ENCODE measurements at places on chromosomes 5 and 9.

DNA sequence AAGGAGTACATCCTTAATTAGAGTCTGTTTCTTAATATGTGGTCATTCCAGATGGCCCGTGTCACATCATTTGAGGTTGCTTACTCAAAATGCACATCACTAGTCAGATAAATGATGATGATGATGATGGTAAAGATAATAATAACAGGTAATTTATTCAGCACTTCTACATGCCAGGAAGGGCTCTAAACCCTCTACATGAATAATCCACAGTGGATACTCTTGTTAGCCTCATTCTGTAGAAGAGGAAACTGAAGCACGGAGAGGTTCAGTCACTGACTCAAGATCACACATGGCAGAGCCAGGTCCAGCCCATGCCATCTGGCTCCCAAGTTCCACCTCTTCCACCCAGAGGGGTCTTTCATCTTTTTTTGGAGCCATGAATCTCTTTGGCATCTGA is 11.7 kb downstream of the SH3PXD2B start:
- DNase-seq, result no peak

- no peak for DNase-seq
These were observed 40.9 kb downstream of the NACC2 start for GRCh38 chr9:136054146-136054545.

- no peak for DNase-seq
These were observed 276.5 kb downstream of the NTRK2 start for GRCh38 chr9:84945878-84946538.

DNA sequence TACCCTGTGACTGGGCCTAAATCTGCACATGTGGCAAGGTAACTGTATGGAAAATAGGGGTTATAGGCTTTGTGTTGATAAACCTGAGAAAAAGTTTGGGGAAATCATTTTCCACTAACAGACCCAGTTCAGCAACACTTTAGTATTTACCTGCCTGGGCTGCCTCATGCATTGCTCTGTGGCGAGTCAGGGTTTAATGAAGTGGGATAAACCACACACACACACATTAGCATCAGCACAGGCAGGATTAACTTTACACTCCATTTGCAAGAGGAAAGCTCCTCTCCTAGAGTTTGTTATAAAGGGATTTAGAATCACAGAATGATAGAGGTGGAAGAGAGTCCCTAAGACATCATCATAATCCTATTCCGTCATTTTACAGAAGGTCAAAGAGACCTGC is 20.0 kb upstream of the ZCCHC7 start:
- DNase-seq, result no peak

DNA sequence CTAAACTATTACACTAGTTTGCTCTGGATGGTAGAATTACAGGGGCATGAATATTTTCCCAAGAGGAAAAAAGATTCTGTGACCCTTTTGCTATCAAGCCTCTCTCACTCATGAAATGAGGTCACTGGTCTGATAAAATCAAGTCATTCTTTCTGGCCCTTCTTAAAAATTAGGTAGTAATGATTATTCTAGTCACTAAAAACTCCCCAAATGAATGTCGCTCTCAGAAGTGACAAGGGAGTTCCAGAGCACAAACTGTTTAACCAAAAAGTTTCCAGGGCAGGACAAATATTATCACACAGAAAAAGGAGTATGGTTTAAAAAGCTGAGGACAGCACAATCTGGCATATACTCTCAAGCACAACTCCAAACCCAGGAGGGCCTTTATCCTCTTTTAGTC is 12.5 kb downstream of the ERMP1 start:
- DNase-seq, result no peak

GRCh38 chr5:40307920-40308319 is 371.8 kb upstream of the PTGER4 start:
- DNase-seq, result no peak

GRCh38 chr9:18261181-18261580 is 212.8 kb upstream of the ADAMTSL1 start:
- no peak for DNase-seq

GRCh38 chr5:43588842-43589241 is 14.1 kb upstream of the NNT start:
- DNase-seq, result no peak

DNA sequence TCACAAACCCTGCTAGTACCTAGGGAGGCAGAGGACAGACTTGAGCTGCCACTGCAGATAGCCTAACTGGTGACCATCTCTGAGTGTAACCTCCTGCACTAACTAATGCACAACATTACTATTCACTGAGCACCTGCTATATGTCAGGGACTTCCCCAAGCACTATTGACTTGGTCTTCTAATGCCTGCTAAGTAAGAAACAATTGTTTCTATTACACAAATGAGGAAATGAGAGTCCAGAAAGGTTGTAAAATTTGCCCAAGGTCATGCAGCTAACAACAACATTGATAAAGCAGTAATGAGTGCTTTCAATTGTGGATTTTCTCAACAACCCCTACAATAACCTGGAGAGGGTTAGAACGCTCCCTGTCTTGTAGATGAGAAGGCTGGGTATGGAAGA is 183.7 kb downstream of the ZNF462 start:
- no peak for DNase-seq

- DNase-seq, result no peak
These were observed 1.3 kb downstream of the FBXO38 start for GRCh38 chr5:148385094-148385493.

DNA sequence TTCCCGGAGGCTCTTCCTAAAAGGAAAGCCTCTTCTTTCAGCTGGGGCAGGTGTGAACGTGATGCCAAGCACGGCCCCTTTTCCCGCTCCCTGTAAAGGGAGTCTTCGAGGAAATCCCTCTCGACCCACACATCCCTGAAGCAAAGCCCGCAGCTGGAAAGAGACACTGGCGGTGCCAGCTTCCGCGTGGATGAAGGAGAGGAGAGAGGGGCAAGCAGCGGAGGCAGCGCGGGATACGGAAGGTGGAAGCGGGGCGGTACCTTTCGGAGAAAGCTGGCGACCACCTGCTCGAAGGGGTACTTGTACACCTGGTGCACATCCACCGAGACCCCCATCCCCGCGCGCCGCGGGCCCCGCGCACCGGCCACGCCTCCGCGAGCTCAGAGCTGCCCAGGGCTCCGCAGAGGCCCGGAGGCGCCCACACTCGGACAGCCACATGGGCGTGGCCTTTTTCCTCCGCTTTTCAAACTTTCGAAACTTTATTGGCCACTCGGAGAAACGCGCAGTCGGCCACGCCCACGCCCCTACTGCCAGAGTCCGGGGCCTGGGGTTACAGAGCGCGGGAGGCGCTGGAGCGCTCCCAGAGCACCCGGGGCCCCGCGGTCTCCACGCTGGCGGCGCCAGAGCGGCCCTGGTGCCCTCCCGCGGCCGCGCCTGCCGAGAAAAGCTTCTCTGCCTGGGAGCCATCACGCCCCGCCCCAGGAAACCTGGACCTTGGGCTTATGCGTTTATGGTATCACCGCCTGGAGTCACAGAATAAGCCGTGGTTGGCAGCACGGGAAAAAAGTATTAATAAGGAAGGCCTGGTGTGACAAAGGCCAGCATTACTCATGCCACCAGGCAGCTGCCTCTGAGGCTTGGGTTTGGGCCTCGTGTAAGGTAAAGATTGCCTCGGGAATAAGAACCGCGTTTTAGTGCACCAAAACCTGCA is at the start of gene PRELID2:
Gene PRELID2 (minus strand): TSS at position 426 of the 931 bp plus-strand sequence. CDS start 91 bp downstream, at position 335.
- peak; percentile 75 for DNase-seq

DNA sequence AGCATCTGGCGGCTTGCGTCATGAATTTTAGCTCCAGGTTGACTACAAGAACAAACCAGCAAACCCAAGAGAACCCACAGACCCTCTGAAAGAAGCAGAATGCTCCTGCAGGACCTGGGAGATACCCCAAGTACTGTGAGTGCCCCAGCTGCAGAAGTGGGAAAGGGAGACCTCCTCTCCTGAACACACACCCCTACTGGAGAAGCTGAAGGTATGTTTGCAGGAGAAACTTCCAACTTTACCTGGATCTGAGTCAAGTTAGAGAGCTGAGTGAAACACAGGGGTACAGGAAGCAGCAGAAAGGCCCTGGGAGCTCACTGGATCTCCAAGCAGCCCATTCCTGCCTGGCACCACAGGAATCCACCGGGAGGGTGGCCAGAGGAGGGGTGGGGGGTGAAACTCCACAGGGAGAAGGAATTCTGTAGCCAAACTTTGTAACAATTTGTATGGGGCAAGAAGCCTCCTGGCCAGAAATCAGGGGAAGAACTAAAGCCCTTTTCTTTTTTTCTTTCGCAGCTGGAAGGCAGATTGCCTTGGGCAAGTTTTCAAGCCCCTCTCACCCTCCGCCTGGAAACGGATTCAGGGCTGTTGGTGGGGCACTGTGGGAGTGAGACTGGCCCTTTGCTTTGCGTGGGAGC is 576.2 kb downstream of the BNC2 start:
- no peak for DNase-seq

DNA sequence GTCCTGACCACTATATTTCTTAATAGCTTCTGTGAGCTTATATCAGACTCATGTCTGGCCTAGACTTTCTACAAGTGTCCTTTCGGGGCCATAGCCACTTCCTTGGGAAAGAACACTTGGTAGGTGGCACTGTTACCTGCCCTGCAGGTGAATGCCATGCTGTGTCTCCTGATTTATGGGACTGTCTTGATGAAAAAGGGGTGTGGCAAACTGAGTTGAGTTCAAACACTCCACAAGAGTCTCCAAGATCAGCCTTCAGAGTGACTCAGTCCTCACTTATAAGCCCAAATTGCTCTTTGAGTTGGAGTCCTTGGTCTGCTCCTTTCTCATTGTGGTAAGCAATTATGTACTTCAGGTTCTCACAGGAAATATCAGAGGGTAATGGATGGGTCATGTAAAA is 9.9 kb upstream of the ANKHD1 start:
- no peak for DNase-seq

GRCh38 chr5:1515921-1516571 is 7.7 kb downstream of the LPCAT1 start:
- DNase-seq, result no peak

DNA sequence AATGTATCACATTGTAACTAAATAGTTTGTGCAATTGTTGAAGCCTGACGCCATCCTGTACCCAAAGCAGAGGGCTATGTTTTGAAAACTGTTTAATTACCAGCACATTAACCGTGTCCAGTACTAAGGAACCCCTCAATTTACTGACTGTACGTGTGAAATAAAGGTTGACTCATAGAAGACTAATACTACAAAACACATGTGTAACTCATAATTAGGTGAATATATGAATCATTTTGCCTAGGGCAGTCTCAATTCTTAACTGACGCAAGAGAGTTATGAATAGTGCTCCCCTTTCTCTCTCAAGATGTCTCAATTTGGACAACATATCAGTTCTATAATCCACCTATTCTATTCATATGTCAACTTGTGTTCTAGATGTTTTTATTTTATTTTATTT is 558.4 kb downstream of the PRDM9 start:
- no peak for DNase-seq

- DNase-seq, result no peak
These were observed 398.8 kb downstream of the ZSWIM6 start for GRCh38 chr5:61730866-61731265.

GRCh38 chr5:133440467-133441115 is 171.8 kb downstream of the FSTL4 start:
- DNase-seq, result no peak

DNA sequence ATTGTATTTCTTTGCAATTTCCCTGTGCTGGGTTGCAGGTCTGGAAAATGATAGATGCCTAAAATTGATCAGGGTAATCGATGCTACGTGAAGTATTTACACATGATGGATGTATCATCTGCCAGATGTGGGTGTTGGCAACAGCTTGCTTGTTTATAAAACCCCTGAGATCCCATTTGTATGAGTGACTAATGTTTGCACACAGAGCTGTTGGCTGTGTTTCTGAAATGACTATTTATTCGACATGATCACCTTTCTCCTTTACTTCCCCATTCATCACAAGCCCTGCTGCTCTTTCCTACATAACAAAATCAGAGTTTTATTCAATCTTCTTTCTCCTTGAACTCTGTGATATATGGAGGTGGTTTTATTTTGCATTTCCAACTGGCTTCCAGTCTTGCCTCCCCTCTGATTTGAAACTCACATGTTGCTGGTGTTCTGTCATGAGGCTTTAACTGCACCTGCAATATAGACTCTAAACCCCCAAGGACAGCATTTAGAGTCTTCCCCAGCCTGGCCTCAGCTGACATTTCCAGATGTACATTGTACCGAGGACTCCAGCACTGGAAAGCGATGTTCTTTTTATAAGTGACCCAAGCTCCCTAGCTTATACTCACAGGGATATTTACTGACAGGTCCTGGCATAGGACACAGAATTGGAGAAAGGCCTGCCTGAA is 50.7 kb upstream of the SHB start:
- DNase-seq, result no peak

DNA sequence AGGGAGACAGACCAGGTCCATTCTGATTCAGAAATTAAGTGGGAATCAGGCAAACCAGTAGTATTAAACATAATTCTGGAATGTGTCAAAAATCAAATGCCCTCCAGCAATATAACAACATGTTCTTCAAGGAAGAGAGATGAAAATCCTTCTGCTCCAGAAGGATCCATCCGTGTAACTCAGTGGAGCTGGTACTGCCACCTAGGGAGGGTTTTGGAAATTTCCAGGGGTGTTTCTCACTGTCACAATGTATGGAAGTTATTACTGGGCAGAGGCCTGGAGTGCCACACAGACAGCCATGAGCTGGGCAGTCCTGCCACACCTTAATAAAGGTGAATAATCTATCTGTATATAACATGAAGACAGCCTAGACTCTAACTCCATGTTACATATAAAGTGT is 87.5 kb downstream of the TTLL11 start:
- DNase-seq, result peak; percentile 59

DNA sequence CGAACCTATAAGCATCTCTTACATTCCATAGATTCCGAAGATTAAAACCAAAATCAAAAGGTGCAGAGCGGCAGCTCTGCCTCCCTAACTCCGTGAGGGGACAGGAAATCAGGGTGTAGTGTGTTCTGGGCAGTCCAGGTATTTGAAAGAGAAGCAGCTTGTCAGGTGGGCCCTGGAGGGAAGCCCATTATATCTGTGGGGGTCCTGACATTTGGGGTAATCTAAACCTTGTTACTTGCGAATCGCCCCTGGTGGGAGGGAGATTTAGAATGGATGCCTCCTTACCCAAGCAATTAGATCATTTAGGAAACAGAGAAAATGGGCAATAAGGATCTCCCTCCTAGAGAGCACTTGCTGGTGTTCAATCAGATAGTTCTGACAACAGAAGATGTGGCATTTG is 126.9 kb downstream of the EFNA5 start:
- no peak for DNase-seq

DNA sequence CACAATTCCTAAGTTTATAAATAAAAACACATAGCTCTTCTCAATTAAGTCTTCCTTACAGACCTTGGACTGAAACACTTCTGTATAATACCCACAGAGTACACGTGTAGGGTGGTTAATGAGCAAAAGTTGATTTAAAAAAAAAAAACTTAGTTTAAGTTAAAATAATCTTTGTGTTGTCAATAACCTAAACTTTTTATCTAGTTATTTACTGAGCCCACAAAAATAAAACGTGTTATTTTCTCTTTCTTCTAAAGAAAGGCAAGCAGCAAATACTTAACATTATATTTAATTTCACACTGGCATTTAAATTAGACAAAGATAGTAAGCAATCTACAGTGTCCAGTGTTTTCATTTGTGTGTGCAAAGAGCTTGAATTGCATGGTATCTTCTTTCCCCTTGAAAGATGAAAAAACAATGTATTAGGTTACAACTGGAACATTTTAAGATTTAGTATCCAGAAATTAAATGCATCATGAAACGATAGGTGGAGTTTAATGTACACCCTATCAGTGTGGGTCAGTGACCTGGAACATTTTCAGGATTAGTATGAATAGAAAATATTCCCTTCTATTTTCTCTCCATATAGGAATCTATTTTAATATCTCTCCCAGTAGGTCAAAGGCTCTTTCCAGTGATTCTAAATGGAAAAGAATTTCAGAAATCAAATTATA is 1014.8 kb downstream of the NR2F1-AS1 start:
- DNase-seq, result no peak
